Osteocyte (in vitro differentiated cells): ENCODE measurements at places on chromosomes 7 and 10. TPM values are rescaled to one million over a fixed set of nuclear protein-coding genes. Genes with fewer than 3 reads are reported as not detected.

The LIPF gene
- not detected in 2 replicates for total RNA-seq

The ZWINT gene
- total RNA-seq, result 10.9 and 11.5 TPM in 2 replicates

The FRAT1 gene
- 3.5 and 3.6 TPM in 2 replicates for total RNA-seq

DNA sequence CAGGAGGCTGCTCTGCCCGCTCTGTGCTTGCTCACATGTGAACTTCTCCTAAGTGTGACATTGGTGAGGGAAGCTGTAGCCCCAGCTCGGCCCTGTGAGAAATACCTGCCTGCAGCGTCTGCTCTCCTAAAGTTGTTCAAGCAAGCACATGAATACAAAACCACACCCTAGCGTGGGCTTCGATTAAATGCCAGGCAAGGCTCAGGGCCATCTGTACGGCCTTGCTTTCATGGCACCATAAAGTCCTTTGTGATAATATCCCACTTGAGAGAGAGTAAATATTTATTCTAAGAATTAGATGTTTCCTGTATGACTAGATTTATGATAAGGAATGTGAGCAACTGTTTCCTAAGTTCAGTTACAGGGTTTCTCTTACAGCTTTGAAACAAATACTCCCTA, 262.8 kb upstream of the KLF14 start:
- H3K27ac ChIP-seq, result peak overlapping the region; percentile 75
- H3K4me1 ChIP-seq, result peaks cover 44% of the 10 kb centered on the region
- no peak for DNase-seq

- peaks cover 21% of the 10 kb centered on the region for H3K4me1 ChIP-seq
- H3K36me3 ChIP-seq, result no peaks in the 10 kb centered on the region
- H3K4me3 ChIP-seq, result no peak overlapping the region
Observed at GRCh38 chr10:120421250-120421649, 35.8 kb upstream of the PLPP4 start.
